ENCODE measurements at places on chromosomes 7 and 10. TPM values are rescaled to one million over a fixed set of nuclear protein-coding genes. Genes with fewer than 3 reads are reported as not detected.

Gene PPIF
- total RNA-seq: 57.8 TPM

Gene TRIM24
- total RNA-seq: 33.0 TPM

Gene NUTM2E
- total RNA-seq: 1.1 TPM

Gene INHBA
- total RNA-seq: 2.8 TPM

- no peaks in the 10 kb centered on the region for H3K4me1 ChIP-seq
- no peaks in the 10 kb centered on the region for H3K27me3 ChIP-seq
- no peaks in the 10 kb centered on the region for H3K36me3 ChIP-seq
- H3K27ac ChIP-seq: no peak overlapping the region
- DNase-seq: no peak
Observed at GRCh38 chr7:115038158-115038557, 116.3 kb downstream of the MDFIC start.

DNA sequence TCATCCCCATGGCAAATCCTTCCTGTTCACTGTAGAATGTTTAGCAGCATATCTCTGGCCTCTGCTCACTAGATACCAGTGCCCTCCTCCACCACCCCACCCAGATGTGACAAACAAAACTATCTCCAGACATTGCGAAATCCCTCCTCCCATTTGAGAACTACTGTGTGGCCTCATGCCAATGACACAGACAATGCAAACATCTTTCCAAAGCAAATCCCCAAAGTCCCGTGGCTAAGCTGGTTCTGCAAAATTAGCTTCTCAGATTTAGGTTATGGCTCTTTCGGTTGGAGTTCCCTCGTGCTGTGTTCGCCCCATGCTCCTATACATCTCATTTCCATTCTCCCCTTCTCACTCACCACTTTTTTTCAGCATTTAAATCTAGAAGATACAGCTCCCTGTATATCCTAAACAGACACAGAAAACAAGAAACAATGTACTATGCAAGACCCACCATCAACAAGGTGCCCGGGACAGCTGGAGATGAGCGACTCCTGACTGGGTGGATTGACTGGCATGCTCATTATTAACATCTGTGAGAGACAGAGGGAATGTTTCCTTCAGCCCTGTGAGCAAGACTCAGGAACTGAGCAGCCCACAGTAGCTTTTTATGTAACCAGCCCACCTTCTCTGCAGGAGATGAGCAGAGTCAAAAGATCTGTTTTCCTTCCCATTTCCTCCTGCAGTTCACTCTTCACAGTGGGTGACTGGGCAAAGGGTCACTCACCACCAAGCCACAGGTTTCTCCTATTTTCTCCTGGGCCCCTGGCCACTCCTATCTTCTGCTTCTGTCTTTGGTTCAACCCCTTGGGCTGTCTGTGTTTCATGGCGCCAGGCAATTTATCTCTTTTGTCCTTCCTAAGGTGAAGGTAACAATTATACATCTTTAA is 225.7 kb upstream of the AOAH start:
- H3K27ac ChIP-seq: no peak overlapping the region
- H3K4me1 ChIP-seq: peaks cover 7% of the 10 kb centered on the region
- no peaks in the 10 kb centered on the region for H3K36me3 ChIP-seq
- peak; percentile 66 for DNase-seq

DNA sequence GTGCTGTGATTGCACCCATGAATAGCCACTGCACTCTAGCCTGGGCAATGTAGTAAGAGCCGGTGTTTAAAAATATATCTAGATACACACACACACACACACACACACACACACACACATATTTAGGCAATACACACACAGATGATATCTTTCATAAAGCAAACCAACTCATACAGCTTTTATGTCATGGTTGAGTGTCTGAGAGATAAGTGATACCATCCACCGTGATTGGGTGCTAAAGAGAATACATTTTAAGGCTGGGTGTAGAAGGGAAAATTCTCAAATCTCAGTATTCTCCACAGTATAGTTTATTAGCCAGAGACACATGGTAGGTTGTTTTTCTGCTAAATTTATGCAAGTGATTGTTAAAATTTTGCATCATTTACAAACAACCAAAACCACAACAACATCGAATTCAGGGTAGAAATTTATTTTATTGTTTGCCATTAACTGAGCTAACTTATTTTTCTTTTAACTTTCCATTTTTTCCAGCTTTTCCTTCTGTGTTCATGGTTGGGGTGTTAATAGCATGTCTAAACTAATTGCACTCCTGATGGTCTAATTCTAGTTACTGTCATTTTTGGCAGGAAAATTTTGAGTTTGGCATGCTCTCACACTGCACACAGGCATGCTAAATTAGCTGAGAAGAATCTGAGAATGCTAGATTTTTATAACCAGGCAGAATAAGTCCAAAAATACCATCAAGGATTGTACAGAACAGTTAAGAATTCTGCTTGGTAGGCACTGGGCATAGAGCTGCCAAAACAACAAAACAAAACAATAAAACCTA is 57.9 kb upstream of the SYPL1 start:
- peak; percentile 51 for DNase-seq
- H3K4me1 ChIP-seq: no peaks in the 10 kb centered on the region
- no peak overlapping the region for H3K4me3 ChIP-seq
- no peak overlapping the region for H3K27ac ChIP-seq
- H3K36me3 ChIP-seq: no peaks in the 10 kb centered on the region

GRCh38 chr7:54215424-54215823 is 326.8 kb upstream of the VSTM2A start:
- H3K27me3 ChIP-seq: no peaks in the 10 kb centered on the region
- no peak overlapping the region for H3K4me3 ChIP-seq
- no peaks in the 10 kb centered on the region for H3K36me3 ChIP-seq

DNA sequence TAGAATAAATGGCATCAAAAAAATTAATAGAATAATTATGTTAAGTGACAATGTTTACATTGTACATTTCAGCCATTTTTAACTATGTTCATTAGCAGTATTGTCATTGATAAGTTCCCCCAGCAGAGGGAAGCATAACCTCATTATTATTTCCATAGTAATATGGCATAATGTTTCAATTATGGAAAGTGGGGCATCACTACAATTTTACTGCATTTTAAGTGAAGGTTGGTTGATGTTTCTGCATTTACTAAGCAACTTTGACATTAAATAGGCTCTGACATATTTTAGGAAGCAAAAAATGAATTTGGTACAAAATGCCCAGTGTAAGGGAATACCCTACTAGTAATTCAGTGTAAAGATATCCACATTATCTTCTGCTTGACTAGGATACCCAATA is 218.3 kb downstream of the SEMA3A start:
- H3K27ac ChIP-seq: no peak overlapping the region
- H3K27me3 ChIP-seq: no peaks in the 10 kb centered on the region
- peak; percentile 74 for DNase-seq
- H3K36me3 ChIP-seq: no peaks in the 10 kb centered on the region
- H3K4me3 ChIP-seq: no peak overlapping the region
- peaks cover 5% of the 10 kb centered on the region for H3K4me1 ChIP-seq

DNA sequence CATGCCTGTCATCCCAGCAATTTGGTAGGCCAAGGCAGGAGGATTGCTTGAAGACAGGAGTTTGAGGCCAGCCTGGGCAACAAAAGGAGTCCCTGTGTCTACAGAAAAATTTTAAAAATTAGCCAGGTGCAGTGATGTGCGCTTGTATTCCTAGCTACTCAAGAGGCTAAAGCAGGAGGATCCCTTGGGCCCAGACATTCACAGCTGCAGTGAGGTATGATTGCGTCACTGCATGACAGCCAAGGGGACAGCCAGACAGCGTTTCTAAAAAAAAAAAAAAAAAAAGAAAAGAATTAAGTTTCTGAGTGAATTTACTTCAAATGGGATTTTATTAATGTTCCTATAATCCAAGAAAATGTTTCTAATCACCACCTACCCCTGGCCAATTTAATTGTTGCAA is 87.4 kb upstream of the RNF148 start:
- H3K36me3 ChIP-seq: peaks cover 3% of the 10 kb centered on the region
- no peaks in the 10 kb centered on the region for H3K27me3 ChIP-seq
- DNase-seq: no peak
- no peak overlapping the region for H3K27ac ChIP-seq
- H3K4me3 ChIP-seq: no peak overlapping the region

- no peaks in the 10 kb centered on the region for H3K36me3 ChIP-seq
- H3K4me1 ChIP-seq: peaks cover 2% of the 10 kb centered on the region
- H3K27me3 ChIP-seq: no peaks in the 10 kb centered on the region
- DNase-seq: no peak
- no peak overlapping the region for H3K4me3 ChIP-seq
Observed at GRCh38 chr10:95569368-95569767, 8.2 kb upstream of the SORBS1 start.

DNA sequence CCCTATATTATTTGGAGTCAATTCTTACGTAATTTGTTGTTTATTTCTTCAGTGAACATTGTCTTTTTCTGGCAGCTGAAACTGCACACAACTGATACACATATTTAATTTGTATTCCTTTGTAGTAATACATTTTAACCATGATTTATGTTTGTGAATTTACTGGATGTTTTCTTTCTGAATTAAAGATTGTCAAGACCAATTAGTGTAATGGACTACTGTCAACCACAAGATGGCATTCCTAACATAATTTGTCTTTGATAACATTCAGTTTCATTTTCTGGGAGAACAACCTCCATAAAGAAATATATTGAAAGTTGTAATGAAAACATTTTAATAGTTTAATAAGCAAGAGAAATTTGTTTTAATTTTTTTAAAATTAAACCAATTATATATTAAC is 10.1 kb downstream of the THNSL1 start:
- no peaks in the 10 kb centered on the region for H3K36me3 ChIP-seq
- H3K27me3 ChIP-seq: no peaks in the 10 kb centered on the region
- no peak for DNase-seq
- no peaks in the 10 kb centered on the region for H3K4me1 ChIP-seq
- H3K4me3 ChIP-seq: no peak overlapping the region

GRCh38 chr10:63286340-63286739 is 153.2 kb downstream of the NRBF2 start:
- DNase-seq: no peak
- no peak overlapping the region for H3K27ac ChIP-seq
- no peaks in the 10 kb centered on the region for H3K4me1 ChIP-seq
- H3K36me3 ChIP-seq: no peaks in the 10 kb centered on the region

DNA sequence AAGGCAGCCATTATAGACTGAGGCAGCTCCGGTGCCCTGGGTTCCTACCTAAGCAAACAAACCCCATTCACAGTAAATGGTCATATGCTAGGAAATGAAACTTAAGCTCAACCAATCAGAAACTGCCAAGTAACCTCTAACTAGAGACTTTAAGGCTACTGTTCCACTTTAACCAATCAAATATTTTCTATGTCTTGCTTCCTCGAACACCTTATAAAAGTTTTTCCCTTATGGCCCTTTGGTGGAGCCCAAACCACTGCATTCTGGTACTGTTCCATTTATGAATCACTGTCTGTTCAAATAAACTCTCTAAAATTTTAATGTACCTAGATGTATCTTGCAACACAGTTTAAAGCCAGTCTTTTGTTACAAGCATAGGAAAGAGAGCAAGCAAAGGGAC is 361.1 kb downstream of the HGF start:
- H3K27me3 ChIP-seq: no peaks in the 10 kb centered on the region
- no peak overlapping the region for H3K4me3 ChIP-seq
- no peaks in the 10 kb centered on the region for H3K4me1 ChIP-seq
- no peak for DNase-seq
- no peaks in the 10 kb centered on the region for H3K36me3 ChIP-seq

DNA sequence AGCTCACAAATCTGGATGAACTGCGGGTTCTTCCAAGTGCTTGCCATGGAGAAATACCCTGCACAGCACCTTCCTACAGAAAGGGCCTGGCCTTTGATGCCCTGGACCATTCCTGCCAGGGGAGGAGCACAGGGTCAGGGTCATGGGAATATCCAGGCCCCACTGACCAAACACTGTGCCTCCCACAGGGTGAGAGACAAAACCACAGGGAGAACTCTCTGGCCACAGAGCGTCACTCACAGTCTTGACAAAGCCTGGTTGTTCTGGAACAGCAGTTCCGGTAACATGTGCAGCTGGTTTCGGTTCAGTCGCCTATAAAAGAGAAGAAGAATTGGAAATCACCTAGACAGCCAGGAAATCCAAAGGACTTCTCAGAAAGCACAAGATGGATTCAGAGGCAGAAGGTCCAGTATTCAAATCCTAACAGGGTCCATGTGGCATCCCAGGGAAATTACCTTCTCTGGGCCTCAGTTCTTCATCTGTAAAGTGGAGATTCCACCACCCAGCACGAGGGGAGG is 28.1 kb downstream of the SLIT1 start:
- H3K27ac ChIP-seq: no peak overlapping the region
- no peak overlapping the region for H3K4me3 ChIP-seq
- H3K27me3 ChIP-seq: no peaks in the 10 kb centered on the region
- H3K4me1 ChIP-seq: no peaks in the 10 kb centered on the region

DNA sequence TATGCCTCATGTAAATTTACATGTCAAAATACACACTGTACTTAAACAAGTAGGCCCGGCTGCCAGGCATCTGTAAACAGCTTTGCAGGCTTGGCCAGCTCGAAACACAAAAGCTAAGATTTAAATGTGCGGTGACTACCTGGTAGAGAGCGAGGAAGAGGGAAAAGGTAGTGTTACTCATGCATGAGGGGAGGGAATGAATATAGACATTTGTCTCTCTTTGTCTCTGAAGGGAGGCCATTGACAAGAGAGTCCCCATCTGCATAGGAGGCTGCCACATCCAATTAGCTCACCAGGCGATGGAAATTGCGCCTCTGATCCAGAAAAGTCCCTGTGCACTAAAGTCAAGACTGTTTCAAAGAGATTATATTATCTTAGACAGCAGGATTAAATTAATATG is 535.8 kb downstream of the PTPRN2 start:
- no peaks in the 10 kb centered on the region for H3K27me3 ChIP-seq
- no peak overlapping the region for H3K27ac ChIP-seq
- no peak overlapping the region for H3K4me3 ChIP-seq
- H3K4me1 ChIP-seq: no peaks in the 10 kb centered on the region
- H3K36me3 ChIP-seq: no peaks in the 10 kb centered on the region

- H3K36me3 ChIP-seq: no peaks in the 10 kb centered on the region
- peaks cover 24% of the 10 kb centered on the region for H3K4me1 ChIP-seq
- DNase-seq: no peak
- H3K4me3 ChIP-seq: no peak overlapping the region
- no peaks in the 10 kb centered on the region for H3K27me3 ChIP-seq
- no peak overlapping the region for H3K27ac ChIP-seq
Observed at GRCh38 chr7:106015381-106016218, 52.5 kb downstream of the CDHR3 start.
